Regular cardiac myocyte (primary cell): ENCODE measurements at places on chromosomes 7 and 10. TPM values are rescaled to one million over a fixed set of nuclear protein-coding genes. Genes with fewer than 3 reads are reported as not detected.

The PDE1C gene
- 12.1 and 13.0 TPM in 2 replicates for total RNA-seq

The CTAGE4 gene
- total RNA-seq, result 0.19 and 0.28 TPM in 2 replicates

The MSMB gene
- total RNA-seq, result not detected in 2 replicates

The IL15RA gene
- 1.7 and 3.7 TPM in 2 replicates for total RNA-seq

The PDCD4 gene
- total RNA-seq, result 47.1 and 59.0 TPM in 2 replicates

The RAPGEF5 gene
- total RNA-seq, result 11.7 and 267 TPM in 2 replicates

The SLK gene
- total RNA-seq, result 52.1 and 56.0 TPM in 2 replicates

The HKDC1 gene
- total RNA-seq, result 0.38 and 0.85 TPM in 2 replicates

The AGMO gene
- 5.9 and 6.2 TPM in 2 replicates for total RNA-seq

The CYP3A7 gene
- not detected in 2 replicates for total RNA-seq

The ZNF783 gene
- total RNA-seq, result 7.3 and 13.8 TPM in 2 replicates

The TFR2 gene
- 0.77 and 2.3 TPM in 2 replicates for total RNA-seq

The LLCFC1 gene
- not detected in 2 replicates for total RNA-seq

The JCAD gene
- total RNA-seq, result 7.1 and 9.9 TPM in 2 replicates

The SCART1 gene
- 0.77 and 1.1 TPM in 2 replicates for total RNA-seq

The MACC1 gene
- under 0.01 and 1.1 TPM in 2 replicates for total RNA-seq
